ENCODE measurements at places on chromosomes 2 and 18. TPM values are rescaled to one million over a fixed set of nuclear protein-coding genes. Genes with fewer than 3 reads are reported as not detected.
A peak's percentile ranks its signal among the peaks of the same experiment; 100 is the strongest.

GRCh38 chr2:229784791-229785190 is 70.4 kb upstream of the DNER start:
- no peak for DNase-seq

- DNase-seq, result no peak
Observed at GRCh38 chr2:231693956-231694355, 14.4 kb upstream of the PTMA start.

DNA sequence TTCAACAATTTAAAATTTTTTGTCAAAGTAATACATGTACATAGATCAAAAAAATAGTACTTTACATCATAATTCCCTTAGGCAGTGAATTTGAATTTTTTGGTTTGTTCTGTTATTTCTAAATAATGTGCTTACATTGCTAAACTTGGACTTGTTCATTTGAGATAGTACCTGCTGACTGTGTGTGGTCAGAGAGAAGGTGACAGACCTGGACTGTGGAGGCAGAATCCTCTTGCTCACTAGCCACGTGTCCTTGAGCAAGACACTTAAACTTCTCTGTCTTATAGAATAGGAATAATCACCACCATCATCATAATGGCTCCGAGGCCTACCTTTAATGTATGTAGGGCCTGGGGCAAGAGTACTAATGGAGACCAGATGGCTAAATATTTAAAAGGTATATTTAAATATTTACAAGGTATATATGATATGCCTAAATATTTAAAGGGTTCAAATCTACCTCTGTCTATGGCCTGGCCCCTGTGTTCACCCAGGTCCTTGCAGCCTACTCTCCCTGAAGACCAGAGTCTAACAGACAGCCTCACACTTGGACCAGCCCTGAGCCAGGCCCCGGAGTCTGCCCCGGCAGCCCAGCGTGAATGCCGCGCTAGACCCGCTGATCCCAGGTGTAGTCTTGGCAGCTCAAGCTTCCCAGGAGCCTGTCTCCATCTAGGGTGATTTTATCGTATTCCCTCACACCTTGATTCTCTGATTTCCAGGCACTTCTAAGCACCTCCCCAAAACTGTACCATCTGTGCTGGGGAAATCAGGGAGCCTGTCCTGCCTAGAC is 33.5 kb downstream of the ZNF532 start:
- DNase-seq, result no peak

- DNase-seq, result no peak
Observed at GRCh38 chr2:214492608-214493007, 81.8 kb downstream of the VWC2L start.

- DNase-seq, result no peak
Observed at GRCh38 chr18:63859781-63860475, 27.6 kb upstream of the SERPINB2 start.

CFC1 gene
- polyA plus RNA-seq, result not detected

DNA sequence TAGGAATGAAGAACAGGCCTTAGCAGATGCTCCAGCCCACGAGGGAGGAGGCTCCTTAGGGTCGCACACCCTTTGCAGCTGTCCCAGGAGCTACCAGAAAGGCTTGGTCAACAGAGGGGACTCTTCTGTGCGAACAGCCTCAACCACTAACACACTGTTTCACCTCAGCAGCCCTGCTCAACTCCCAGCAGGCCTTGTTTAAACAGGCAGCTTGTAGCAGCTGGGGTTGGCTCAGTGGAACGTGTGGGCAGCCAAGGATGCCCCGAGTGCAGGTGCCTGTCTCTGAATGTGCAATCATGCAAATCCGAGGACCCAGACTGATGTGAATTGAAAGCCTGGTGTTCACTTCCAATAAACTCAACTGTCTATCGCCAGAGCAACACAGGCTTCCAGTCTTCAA is 88.7 kb upstream of the CXCR4 start:
- DNase-seq, result no peak

GRCh38 chr2:133780099-133780996 is 212.1 kb upstream of the NCKAP5 start:
- DNase-seq, result peak; percentile 35

- no peak for DNase-seq
Observed at GRCh38 chr2:68341062-68341329, 21.2 kb upstream of the CNRIP1 start.

SNX17 gene
- 83.3 TPM for polyA plus RNA-seq

SH3RF3 gene
- polyA plus RNA-seq, result 0.08 TPM

DNA sequence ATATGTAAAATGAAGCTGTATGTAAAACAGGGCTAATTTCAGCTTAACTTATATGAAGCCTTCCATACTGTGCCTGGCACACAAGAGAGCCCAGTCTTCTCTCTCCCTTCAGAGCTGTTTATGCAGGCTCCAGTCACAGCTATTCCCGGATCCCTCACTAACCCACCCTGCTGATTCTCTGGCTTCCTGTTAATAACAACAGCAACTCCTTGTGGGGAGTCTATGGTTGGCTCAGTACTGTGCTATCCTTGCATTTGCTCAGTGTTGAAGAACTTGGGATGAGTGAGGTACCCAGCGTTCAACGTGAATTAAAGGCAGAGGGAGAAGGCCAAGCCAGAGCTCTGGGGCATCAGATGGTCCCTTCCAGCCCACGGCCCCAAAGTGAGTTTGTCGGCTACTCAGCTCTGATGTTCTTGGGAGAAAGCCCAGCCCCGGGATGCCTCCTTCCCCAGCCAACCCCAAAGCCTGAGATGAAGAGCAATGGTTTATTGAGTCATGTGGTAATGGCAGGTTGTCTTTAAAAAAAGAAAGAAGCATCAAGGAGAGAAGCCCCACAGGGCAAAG is 43.2 kb downstream of the PSD4 start:
- no peak for DNase-seq

- no peak for DNase-seq
Observed at GRCh38 chr2:174662459-174662858, 64.9 kb upstream of the WIPF1 start.

DNA sequence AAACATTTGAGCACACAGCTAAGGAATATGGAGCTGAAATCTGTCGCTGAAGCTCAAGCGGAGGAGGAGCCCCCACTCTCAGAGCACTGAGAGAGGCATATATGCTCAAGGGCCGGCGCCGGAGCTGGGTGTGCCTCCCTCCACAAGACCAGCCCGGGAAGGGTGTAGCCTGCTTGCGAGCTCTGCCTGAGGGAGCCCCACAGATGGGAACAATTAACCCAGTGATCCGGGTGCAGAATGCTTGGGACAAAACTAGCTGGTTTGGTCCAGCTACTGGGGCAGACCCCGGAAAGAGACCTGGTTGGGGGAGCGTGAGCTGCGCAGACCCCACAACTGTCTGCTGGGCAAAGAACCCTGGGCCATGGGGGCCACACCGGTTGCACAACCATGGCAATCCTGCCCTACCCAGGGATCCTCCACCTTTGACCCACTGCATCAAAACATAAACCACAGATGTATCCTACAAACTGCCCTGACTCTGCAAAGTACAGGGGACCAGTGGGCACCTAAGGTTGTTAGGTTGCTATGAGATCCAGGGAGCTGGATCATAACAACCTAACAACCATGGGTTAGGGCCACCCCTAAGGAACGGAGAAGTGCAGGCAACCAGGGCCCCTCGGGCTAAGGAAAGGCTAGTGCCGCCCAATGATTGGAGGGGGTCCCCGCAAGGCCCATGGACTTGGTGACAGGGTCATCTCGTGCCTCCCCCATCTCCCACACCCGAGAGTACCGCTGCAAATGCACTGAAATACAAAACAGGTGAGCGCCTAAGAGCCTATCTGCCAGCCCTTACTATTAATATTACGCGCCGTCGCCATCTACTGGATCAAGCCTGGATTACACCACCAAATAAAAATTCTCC is 53.4 kb upstream of the SCN1A start:
- no peak for DNase-seq

DNA sequence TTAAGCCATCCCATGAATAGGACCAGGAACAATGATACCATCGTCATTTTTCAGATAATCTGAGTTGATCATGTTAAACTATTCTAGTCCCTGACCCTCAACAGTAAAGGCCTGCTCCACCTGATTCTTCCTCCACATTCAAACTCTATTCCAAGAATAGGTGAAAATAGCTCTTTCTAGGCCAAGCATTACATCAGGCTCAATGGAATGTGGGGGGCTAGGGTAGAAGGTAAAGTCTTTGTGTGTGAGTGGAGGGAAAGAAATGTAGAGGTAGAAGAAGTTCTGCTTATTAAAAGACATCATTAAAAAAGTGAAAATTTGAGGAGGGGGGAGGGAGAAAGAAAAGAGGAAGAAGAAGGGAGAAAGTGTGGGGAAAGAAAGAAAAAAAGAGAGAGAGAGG is 653.3 kb upstream of the PKDCC start:
- DNase-seq, result no peak

DNA sequence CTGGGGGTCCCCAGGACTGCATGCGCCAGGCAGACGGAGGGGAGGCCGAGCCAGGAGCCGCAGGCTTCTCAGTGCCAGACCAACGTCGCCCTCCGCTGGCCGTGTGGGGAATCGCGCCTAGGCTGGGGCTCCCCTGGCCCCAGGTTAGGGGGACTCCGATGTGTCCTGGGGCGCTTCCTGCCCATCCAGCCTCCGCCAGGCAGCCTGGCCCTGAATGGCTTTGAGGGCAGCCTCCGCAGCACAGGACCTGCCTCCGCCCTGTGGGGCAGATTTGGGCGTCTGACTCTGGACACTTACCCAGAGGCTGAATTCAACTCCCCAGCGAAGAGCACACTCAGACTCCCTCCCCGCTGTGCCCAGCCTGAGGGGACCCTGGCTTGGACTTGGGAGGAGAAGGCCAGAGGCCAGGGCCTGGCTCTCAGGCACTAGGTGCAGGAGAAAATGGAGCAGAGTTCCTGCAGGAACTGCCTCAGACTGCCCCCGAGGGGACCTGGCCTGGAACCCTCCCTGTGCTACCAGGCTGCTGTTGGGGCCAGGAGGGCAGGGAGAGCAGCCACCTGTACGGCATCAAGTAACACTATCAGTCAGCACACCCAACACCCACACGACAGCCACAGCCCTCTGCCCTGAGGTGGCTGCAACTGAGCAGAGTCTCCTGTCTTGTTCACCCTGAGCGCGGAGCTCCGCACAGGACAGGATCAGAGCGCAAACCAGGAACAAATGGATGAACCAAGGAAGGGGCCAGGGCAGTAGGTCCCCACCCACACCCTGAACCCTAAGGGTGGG is 597 bp upstream of the TEKT4 start:
- no peak for DNase-seq

GRCh38 chr2:23617167-23617810 is 232.3 kb downstream of the KLHL29 start:
- no peak for DNase-seq

TRIB2 gene
- 8.8 TPM for polyA plus RNA-seq

DNA sequence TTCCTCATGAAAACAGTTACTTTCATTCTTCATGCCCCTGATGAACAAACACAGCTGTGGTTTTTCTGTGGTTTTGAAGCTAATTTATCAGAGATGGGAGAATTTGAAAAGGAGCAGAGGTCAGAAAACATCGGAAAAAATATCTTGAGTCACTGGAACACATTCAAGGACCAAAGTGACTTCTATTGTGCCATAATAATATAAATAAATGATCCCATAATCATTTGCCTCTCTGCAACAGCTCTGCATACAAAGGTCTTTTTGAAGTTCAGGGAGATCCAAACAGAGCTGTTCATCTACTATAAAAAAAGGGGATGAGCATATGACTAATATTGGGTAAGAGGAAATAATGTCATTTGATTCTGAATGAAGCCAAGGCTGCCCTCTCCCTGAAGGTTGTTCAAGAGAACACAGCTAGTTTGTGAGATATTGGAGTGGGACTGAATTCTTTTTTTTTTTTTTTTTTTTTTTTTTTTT is 201.3 kb upstream of the GALNT5 start:
- no peak for DNase-seq
